ENCODE measurements at places on chromosomes 6 and 20.

DNA sequence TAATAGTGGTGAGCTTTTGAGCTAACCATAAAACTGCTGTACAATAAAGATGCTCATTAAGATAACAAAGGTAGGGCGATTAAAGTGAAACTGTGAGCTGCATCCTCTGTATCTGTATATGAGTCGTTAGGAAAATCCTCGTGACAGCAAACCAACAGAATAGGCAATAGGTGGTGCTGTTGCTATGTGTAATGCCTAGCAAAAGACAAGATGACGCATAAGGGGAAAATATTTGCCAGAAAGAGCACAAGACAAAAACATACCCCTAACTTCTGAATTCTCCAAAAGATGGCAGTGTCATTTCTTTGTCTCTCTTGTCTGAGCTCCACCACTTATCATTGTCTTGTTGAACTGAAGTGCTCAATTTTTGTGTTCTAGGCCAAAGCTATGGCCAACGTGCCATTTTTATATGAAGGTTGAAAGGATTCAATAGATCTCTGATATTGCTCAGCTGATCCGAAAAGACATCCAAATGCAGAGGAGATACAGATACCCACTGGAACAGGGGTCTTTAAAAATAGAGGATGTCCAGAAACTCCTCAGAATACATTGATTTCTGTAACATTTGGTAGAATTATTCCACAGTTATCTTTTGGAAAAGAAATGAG is 56.3 kb upstream of the ANKEF1 start:
- DNase-seq: peak; percentile 30

DNA sequence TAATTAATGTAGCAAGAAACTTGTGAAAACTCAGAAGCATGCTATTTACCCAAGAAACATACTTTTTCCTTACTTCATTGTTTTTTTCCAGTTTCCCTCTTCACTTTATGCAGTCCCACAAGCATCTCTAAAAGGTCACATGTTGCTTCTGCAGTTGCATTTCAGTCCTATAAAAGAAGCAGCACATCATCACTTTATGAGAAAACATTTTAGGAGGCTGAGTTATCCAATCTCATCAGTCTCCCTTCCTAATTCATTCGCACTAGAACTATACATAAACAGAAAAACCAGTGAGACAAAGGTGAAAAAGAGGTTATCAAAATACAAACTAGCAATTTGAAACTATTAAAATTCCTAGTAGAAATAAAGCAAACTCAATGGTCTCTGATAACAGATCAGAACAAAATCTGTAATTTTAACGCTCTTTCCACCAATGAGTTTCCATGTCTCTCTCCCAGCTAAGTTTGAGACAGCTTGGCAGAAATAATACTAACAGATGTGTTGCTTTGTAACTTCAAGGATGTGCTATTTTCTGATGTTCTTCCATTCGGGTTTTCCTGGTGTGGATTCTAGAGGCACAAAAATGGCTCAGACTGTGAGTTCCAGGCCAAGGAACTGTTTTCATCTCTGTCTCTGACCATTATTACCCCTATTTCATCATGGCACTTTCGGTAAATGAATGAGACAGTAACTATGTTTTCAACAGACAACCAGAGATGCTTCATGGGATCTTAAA is 48.4 kb downstream of the ZHX3 start:
- no peak for DNase-seq

- DNase-seq: peak; percentile 30
Observed at GRCh38 chr6:29705389-29706231, 17.6 kb upstream of the HLA-F start.

GRCh38 chr6:104013312-104013971 is 846.3 kb downstream of the HACE1 start:
- no peak for DNase-seq

DNA sequence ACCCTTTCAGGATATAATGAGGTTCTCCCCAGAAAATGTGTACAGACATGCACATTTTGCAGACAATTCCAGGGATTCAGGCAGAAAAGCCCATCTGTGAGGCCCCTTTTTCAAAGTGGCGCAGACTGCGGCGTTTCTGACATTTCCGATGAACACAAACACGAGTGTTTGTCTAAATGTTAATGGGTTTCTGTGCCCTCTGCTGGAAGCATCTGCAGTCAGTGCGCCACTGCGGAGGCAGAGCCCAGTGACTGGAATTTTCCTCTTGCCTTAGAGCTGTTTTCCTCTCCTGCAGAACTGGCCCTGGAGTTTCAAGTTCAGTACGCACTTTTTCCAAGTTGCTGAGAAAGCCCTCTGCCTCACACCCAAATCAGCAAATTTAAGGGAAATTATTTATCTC is 15.3 kb downstream of the ANKRD60 start:
- no peak for DNase-seq

- peak; percentile 29 for DNase-seq
Observed at GRCh38 chr6:167056370-167056769, 57.2 kb downstream of the CEP43 start.

DNA sequence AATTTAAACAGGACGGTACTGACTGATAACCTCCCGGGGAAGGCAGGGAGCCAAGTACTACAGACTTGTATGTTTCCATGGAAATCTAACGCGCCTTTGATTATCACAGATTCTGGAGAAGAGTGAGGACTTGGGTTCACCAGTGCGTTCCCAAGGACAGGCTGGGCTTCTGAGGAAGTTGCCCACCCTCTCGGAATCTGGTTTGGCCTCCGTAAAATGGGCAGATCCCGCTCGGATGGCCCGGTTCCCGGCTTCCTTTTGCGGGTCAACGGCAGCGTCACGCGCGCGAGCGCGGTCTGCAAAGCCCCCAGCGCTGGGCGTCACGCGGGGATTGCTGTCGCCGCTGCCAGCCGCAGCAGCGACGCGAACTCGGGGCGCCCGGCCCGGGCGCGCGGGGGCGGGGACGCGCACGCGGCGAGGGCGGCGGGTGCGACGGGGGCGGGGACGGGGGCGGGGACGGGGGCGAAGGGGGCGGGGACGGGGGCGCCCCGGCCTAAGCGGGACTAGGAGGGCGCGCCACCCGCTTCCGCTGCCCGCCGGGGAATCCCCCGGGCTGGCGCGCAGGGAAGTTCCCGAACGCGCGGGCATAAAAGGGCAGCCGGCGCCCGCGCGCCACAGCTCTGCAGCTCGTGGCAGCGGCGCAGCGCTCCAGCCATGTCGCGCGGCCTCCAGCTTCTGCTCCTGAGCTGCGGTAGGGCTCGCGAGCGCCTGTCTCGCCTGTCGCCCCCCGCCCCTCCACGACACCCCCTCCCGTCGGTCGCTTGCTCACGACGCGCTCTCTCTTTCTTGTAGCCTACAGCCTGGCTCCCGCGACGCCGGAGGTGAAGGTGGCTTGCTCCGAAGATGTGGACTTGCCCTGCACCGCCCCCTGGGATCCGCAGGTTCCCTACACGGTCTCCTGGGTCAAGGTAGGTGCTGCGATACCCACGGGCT is at the start of gene CD83:
Gene CD83, plus strand, starts transcription at position 615 of the 933 bp plus-strand sequence. Its CDS starts 40 bp downstream, at position 655.
- DNase-seq: peak; percentile 88

GRCh38 chr6:158655569-158656450 is 6.0 kb downstream of the SYTL3 start:
- no peak for DNase-seq

GRCh38 chr6:151617539-151617938 is 123.7 kb downstream of the CCDC170 start:
- no peak for DNase-seq

DNA sequence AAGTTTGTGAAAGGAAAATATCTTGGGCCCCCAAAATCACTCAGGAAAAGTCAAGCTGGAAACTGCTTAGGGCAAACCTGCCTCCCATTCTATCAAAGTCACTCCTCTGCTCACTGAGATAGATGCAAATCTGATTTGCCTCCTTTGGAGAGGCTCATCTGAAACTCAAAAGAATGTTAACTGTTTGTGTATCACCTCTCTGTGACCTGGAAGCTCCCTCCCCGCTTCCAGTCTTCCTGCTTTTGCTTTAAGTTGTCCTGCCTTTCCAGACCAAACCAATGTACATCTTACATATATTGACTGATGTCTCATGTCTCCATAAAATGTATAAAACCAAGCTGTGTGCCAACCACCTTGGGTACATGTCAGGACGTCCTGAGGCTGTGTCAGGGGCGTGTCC is 331.4 kb upstream of the QKI start:
- DNase-seq: no peak

- no peak for DNase-seq
Observed at GRCh38 chr20:7294816-7295360, 527.4 kb downstream of the BMP2 start.

- no peak for DNase-seq
Observed at GRCh38 chr20:8242827-8243724, 111.0 kb downstream of the PLCB1 start.

- no peak for DNase-seq
Observed at GRCh38 chr20:60990061-60990460, 262.0 kb upstream of the CDH4 start.

DNA sequence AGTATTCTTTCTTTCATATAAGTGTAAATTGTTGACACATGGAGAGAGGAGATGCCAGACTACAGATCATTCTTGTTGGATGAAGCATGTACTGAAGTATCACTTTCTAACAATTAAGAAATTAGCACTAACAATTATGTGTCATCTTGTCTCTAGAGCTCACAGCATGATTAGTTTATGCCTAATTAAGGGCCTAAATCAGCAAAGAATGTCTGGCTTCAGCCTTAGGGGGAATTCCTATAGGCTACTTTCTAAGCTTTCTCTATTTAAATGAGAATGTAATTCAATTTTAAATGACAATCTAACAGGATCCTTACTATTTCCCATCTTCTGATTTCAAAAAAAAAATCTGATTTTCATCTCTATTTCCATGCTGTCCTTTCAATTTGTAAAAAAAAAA is 371.0 kb downstream of the EPHA7 start:
- DNase-seq: no peak

GRCh38 chr6:15864038-15864707 is 201.3 kb upstream of the DTNBP1 start:
- no peak for DNase-seq

DNA sequence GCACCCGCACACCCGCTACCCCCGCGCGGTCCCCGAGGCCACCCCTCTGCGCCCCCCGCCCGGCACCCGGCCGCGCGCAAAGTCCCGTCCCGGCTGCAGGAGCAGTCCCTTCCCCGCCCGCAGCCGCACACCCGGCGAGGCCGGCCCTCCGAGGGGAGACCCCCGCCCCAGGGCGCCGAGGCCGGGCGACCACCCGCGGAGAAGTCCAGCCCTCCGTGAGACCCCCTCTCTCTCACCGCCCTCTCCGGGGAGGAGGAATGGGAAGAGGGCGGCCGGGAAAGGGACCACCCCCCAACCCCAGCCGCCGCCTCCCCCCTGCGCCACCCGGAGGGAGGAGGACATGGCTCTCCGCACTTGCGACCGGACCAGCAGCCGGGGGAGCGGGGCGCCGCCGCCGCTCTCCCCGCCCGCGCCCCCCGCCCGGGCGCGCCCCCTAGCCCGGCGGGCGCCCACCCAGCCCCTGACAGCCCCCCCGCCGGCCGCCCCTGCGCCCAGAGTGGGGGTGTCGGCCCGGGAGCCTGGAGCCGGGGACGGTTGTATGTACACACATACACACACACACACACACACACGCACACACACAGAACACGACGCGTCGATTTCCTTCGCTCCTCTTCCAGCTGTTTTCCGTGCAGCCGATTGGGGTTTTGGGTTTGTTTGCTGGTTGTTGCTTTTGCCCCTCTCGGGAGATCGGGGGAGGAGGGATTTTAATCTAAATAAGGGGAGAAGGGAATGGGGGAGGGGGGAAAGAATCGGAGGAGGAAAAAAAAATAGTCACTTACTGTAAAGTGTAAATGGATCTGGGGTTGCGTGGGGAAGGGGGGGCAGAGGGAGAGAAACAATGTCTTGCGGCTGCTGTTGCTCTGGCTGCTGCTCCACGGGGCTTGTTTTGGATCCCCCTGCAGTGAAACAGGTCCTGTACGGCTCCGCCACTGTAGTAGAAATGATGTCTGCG is at the start of gene ATXN1:
Gene ATXN1, minus strand, starts transcription at position 945 of the 955 bp plus-strand sequence.
- peak; percentile 59 for DNase-seq

GRCh38 chr6:144811140-144811539 is 526.0 kb downstream of the UTRN start:
- DNase-seq: no peak

- DNase-seq: no peak
Observed at GRCh38 chr6:98056955-98057354, 773.9 kb upstream of the MMS22L start.

DNA sequence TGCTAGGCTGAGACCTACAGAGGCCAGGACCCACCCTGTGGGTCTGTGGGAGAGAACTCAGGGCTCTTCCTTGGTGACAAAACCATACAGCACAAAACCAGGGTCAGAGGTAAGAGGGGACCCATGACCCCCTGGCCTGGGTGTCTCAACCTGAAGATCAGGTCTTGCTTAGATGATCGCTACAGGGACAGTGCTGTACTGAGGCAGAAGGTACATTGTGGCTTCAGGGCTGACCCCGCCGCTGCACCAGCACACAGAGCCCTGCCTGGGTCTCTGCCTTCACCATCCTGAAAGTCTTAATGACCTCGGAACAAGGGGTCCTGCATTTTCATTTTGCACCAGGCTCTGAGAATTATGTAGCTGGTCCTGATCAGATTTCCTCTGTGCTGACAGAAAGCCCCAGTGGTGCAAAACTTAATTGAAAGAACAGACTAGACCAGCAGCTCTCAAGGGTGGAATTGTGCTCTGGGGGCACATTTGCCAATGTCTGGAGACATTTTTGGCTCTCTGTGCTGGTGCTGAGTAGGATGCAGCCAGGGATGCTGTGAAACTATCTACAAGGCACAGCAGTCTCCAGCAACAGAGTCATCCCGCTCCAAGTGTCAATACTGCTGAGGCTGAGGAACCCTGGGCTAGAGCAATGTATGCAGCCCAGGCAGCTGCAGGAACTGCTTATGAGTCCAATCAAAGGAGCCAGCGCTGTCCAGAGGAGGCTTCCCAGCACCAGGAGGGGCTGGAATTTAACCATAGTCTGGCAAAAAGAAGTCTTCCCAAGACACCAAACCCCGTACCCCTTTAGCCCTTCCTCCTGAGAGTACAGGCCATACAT is 254.9 kb downstream of the ERMARD start:
- DNase-seq: no peak

GRCh38 chr6:15378866-15379265 is 133.0 kb downstream of the JARID2 start:
- no peak for DNase-seq

DNA sequence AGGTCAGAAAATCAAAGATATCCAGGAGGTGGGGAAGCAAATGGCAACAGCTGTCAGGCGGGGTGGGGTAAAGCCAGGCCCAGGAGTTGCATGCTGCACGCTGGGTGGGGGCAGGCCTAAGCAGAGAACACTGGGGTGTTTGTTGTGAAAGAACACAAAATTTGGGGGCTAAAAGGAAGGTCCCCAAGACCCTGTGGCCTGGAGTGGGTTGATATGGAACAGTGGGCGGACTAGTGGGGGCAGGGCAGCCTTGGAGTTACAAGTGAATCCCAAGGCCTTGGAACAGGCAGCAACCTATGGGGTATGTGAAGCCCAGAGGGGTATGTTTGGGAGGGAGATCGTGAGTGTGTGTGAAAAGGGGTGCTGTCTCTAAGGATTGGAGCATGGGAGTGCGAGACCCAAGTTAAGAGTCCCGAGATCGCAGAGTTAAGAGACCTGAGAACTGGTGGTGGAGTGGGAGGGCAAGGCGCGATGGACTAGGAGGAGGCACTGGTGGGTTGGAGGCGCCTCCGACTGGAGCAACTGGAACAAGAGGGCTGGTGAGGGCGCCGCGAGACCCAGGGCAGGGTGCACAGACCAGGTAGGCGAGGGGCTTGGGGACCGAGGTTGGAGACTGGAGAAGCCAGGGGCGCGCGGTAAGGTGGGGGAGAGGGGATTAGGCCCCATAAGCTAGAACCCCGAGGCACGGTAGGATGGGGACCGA is 658 bp downstream of the CUL7 start:
- DNase-seq: peak; percentile 40
